ENCODE measurements at places on chromosomes 12 and 14. TPM values are rescaled to one million over a fixed set of nuclear protein-coding genes. Genes with fewer than 3 reads are reported as not detected.

DNA sequence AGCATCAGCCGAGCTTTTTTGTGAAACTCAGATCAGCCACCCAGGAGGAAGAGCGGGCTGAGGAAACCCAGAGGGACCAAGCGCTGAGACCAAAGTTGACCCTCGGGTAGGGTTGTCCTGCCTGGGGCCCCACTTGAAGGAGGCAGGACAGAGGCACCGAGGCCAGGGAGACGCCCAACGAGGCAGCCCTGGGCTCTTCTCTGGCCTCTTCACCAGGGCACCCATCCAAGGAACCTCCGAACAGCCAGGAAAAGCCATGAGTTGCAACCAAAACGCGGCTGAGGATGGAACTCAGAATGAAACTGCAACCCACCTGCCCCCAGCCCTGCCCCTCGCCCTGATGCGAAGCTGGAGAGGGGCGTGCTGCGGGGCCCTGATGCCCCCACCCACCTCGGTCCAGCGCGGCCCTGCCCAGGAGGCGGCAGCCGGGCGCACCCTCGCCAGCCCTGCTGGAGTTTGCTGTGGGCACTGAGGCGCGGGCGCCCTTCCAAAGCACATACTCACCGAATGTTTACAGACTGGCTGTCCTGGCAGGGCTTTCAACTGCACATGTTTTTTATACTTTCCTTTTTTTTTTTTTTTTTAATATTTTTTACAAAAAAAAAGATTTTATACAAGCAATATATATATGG, 41.9 kb downstream of the JDP2 start:
- no peak for DNase-seq

DNA sequence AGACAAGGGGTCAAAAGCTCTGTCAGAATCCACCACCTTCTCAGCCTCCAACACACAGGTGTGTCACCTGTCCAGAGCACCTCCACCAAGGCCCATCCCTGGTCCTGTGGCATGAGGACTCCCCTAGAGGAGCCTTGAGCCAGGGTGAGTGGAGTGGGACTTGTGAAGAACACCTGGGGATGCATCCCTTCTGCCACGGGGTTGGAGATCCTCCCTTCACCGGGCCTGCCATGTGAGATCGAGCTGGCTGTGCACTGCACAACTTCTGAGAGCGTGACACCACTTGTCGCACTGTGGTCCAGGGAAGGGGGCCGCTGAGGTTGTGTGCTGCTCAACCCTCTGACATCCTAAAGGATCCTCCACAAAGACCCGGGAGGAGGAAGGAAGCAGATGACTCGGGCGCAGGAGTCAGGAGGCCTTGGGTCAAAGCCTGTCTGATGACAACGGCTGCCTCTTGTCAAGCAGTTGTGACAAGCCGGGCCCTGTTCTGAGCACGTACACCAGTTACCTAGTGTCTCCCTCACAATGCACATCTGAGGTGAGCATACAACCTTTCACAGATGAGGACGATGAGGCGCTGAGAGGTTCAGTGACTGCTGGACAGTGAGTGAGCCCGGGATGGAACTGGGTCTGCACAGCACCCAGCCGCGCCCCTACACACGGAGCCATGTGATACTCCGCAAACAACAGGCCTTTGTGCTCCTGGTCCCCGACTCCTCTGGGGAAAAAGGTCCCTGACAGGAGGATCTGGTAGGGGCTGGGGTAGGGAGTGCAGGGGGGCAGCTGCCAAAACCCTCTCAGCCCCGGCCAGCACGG, 35.6 kb downstream of the CHGA start:
- DNase-seq = no peak

- no peak for DNase-seq
Observed at GRCh38 chr12:25701290-25701689, 148.2 kb upstream of the LMNTD1 start.

The RALGAPA1 gene
- 42.0 TPM for polyA plus RNA-seq

The SLC8B1 gene
- polyA plus RNA-seq = 13.6 TPM

- no peak for DNase-seq
Observed at GRCh38 chr12:42255221-42255865, 17.3 kb upstream of the YAF2 start.
